ENCODE measurements at places on chromosomes 1 and 21.

DNA sequence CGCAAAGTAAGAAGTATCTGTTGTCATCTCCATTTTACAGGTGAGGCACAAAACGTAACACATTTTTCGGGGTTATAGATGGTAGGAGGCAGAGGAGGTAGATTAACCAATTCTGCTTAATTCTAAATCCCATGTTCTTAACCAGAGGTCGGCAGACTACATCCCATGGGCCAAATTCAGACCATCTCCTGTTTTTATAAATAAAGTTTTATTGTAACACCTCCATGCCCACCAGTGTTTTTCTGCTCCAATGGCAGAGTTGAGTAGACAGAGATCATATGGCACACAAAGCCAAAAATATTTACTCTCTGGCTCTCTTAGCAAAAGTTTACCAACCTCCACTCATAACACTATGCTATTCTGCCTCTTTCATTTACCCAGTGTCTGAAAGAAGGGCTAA is 30.9 kb downstream of the FHAD1 start:
- DNase-seq: no peak

DNA sequence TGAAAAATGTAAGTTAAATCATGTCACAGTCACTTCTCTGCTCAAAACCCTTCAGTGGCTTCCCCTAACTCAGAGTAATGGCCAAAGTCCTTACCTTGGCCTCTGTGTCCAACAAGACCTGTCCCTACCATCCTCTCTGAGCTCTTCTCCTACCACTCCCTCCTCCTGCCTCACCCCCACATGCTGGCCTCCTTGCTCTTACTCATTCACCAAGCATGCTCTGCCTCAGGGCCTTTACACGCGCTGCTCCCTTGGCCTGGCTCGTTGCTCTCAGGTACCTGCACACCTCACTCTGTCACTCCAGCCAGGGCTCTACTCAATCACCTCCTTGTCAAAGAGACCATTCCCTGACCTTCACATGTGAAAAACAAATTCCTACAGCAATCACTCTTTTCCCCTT is 54.2 kb downstream of the SEC16B start:
- no peak for DNase-seq

- no peak for DNase-seq
Observed at GRCh38 chr21:45742247-45742646, 98.7 kb downstream of the PCBP3 start.

- DNase-seq: no peak
Observed at GRCh38 chr21:37153935-37154350, 80.9 kb downstream of the TTC3 start.

GRCh38 chr1:78096976-78097375 is 51.2 kb downstream of the GIPC2 start:
- DNase-seq: no peak

- DNase-seq: no peak
Observed at GRCh38 chr1:46937270-46937669, 4.0 kb downstream of the CYP4A11 start.

GRCh38 chr1:198563583-198563982 is 23.1 kb upstream of the ATP6V1G3 start:
- no peak for DNase-seq

GRCh38 chr1:59237900-59238299 is 59.0 kb upstream of the FGGY start:
- no peak for DNase-seq

- DNase-seq: no peak
Observed at GRCh38 chr1:201496296-201496690, 10.6 kb downstream of the CSRP1 start.

- DNase-seq: no peak
Observed at GRCh38 chr21:22842875-22843274, 1844.7 kb downstream of the NCAM2 start.

- DNase-seq: no peak
Observed at GRCh38 chr1:209403921-209404320, 179.6 kb upstream of the CAMK1G start.

DNA sequence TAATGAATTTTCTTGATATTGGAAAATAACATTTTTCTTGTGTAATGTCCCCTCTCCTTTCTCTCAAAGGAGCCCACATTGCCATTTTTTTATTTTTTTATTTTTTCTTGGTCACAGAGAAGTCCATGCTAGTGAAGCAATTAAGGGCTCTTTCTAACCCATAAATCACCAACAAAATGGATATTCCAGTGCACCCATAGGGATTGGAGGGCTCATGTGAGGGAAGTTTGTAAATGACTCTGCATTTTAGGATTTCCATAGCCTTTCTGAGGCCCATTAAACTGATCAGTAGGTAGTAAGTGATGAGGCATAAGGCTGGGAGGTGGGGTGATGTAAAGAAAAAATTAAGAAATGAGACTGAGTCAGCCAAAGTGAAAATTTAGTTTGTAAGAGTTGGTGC is 55.9 kb upstream of the JAK1 start:
- DNase-seq: no peak

DNA sequence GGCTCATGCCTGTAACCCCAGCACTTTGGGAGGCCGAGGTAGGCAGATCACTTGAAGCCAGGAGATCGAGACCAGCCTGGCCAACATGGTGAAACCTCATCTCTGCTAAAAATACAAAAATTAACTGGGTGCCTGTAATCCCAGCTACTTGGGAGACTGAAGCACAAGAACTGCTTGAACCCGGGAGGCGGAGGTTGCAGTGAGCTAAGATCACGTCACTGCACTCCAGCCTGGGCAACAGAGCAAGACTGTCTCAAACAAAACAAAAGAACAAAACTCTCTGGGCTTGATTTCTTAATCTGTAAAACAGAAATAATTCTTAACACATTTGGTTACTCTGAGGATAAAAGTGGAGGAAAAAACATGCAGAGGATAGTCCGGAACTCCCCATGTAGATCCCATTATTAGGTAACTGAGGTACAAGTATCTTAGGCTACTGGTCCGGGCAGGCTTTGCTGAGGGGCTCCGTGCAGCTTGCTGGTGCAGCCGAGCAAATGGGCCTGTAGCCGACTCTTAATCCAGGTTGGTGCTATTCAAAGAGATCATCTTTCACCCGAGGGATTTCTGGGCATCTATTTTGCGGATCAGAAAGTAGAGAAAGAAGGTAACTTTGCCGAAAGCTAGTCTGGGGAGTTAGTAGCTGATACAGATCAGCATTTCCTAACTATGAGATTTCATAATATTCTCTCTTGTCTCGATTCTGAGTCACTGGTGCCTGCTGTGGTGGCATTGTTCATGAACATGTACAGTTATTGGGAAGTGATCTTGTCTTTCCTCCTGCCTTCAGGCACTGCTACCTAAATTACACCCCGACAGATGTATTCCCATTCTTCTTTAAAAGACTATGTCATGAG is 56.8 kb downstream of the NFIA start:
- DNase-seq: no peak

GRCh38 chr1:213884942-213885341 is 102.8 kb upstream of the PROX1 start:
- no peak for DNase-seq

- no peak for DNase-seq
Observed at GRCh38 chr1:60470246-60470645, 396.7 kb upstream of the C1orf87 start.

DNA sequence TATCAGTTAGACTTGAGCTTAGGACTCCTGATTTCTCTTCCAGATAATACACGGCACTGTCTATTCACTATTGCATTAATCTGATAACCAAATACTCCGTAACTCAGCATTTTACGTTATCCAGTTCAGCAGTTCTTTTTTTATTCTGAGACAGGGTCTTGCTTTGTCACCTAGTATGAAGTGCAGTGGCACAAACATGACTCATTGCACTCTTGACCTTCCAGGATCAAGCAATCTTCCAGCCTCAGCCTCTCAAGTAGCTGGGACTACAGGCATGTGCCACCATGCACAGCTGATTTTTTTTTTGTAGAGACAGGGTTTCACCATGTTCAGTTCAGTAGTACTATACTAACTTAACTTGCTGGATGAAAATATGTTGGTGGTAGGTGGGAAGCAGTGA is 156.4 kb downstream of the PATJ start:
- DNase-seq: no peak

- DNase-seq: no peak
Observed at GRCh38 chr1:220028346-220028895, 17.9 kb downstream of the EPRS1 start.

DNA sequence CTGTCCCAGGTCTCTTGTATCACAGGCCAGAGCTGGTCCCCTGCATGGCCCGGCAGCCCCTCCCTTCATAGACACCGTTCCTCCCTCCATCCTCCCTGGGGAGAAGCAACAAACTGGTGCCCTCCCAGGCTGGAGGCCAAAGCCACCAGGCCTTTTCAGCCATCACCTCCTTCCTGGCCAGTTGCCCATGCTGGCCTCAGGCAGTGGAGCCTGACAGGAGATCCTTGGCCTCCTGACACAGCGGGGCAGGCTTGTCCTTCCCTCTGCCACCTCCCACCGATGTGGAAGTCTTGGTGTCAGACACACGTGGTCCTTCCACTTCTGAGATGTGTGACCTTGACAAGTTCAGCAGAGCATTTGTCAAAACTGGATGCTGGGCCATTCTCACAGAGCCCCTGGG is 206.0 kb downstream of the HIVEP3 start:
- no peak for DNase-seq

DNA sequence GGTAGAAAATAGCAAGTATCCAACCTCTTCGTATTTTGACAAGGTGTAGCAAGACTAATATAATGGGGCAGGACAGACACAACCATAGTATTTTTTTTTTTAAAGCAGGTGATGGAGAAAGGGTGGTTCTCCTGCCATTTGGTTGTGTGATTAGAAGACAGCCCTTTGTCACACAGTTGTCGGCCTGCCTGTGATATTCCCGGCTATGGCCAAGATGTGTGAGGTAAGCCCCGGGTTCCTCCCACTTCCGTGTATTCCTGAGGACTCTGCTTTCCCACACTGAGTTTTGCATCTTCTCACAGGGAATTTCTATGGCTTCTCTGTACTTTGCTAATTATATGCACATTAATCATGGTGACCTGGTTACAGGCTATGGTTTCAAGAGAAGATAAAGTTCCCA is 35.9 kb downstream of the ZNF496 start:
- DNase-seq: no peak

GRCh38 chr1:200454425-200454824 is 44.6 kb upstream of the ZNF281 start:
- no peak for DNase-seq

DNA sequence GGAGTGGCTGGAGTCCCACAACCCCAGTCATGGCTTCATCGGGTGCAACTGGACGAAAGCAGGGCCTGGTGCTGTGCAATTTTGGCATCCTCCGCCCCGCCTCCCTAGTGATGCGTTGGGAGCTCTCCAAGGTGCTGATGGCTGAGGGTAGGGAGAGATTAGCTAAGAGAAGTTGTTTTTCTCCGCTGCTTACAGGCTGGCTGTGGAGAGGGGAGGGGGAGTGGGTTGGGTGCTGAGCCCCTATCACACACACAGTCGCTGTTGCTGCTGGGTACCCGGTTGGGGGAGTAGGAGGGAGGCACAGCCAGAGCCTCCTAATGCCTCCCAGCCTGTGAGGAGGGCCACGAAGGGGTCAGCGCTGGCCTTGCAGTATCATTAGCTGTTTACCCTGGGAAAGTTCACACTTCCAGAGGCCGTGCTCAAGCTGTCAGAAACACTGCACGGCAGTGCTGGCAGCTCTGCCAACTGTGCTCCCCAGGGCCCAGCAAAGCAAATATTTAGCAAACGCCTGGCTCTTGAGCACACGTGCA is 110.0 kb downstream of the GRIK3 start:
- peak; percentile 5 for DNase-seq

DNA sequence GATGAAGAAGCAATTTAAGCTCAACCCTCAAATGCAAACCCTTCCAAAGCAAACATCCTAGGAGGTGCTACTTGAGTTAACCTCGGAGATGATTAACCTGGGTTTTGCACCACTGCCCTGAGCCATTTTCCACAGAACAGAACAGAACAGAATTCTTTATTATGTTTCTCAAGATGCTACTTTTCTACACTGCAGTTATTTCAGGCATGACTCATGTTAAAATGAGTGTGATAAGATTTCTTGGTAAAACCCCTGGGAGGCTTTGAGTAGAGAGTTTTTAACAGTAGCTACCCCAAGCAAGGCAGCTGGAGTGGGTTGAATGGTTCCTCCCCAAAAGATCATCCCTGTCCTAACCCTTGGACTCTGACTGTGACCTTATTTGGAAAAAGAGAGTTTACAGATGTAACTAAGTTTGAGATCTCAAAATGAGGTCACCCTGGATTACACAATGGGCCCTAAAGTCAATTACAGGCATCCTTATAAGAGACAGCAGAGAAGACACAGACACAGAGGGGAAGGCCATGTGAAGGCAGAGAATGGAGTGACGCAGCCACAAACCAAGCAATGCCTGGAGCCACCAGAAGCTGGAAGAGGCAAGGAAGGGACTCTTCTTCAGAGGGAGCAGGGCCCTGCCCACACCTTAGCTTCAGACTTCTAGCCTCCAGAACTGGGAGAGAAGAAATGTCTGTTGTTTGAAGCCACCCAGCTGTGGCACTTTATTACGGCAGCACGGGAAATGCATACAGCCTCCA is 153.4 kb downstream of the ETS2 start:
- no peak for DNase-seq

DNA sequence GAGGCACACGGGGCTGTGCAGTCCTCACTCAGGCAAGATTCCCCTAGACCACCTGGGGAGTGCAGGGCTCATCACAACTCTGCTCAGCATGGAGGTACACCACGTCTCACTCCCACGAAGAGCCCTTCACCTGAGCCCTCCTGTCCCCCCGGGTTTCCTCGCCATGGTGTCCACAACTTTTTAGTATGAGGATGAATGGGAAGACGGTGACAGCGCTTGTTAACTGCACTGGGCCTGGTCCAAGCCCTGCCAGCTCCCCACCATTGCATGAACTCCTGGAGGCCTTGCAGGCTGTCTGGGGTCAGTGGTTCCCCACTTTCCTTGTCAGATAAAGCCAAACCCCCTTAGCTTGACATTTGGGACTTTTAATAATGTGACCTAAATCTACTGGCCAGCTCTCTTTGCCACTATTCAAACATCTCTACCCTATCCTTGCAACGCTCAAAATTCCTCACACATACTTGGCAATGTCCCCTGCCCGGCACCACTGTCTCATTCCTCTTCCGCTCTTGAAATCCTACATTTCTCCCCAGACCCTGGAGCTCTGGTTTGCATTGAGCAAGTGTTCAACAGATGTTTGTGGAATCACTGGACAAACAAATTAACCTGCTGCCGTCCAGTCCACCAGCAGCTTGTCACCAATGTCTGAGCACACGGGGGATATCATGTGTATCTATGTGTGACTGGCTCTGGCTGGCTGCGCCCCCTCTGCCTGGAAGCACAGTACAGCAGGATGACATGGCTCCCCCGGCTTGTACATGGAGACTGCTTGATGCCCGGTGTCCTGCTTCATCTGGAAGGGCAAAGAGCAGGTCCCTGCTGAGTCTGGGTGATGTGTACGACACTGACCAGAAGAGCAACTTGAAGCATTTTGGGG is 11.2 kb downstream of the TMEM9 start:
- no peak for DNase-seq

- DNase-seq: no peak
Observed at GRCh38 chr1:198157847-198158725, 1.3 kb downstream of the NEK7 start.

Measured in stimulated activated naive CD4-positive, alpha-beta T cell treated with Interleukin-2 at 50 U/mL for 16 hours (primary cell).